ENCODE measurements at places on chromosomes 2 and 18.

GRCh38 chr2:106614511-106615291, 127.5 kb downstream of the CD8B2 start:
- DNase-seq: no peak

GRCh38 chr2:3430172-3430571, 50.7 kb downstream of the TRAPPC12 start:
- no peak for DNase-seq

GRCh38 chr2:10712185-10712809, 9.1 kb upstream of the ATP6V1C2 start:
- no peak for DNase-seq

- DNase-seq: no peak
Observed at GRCh38 chr18:30192216-30192615, 850.3 kb downstream of the DSC3 start.

- DNase-seq: no peak
Observed at GRCh38 chr2:166134252-166135151, 6.7 kb upstream of the SCN1A start.

- no peak for DNase-seq
Observed at GRCh38 chr2:64291181-64291580, 147.0 kb upstream of the PELI1 start.

GRCh38 chr2:67456428-67456827, 59.3 kb downstream of the ETAA1 start:
- DNase-seq: no peak

- no peak for DNase-seq
Observed at GRCh38 chr2:157172866-157173578, 84.5 kb upstream of the GALNT5 start.

GRCh38 chr2:168978461-168978861, 52.7 kb downstream of the ABCB11 start:
- no peak for DNase-seq

DNA sequence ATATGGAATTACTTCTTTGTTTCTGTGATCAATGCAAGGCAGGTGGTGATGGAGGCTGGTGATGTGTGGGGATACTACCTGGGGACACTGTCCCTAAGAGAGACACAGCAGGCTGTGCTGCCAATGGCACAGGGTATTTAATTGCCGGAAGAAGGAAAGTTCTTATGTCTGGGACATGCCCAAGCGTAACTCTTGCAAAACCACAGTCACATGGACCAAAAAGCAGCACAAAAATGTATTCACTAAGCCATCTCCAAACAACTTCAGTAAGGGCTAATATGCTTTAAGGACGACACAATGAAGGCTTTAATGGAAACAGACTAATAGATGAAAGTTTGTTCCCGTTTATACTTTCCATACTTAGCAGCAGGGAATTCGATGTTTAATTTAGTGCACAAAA, 49.7 kb upstream of the AP1S3 start:
- no peak for DNase-seq

GRCh38 chr2:144320491-144320890, 199.4 kb downstream of the ZEB2 start:
- peak; percentile 39 for DNase-seq

DNA sequence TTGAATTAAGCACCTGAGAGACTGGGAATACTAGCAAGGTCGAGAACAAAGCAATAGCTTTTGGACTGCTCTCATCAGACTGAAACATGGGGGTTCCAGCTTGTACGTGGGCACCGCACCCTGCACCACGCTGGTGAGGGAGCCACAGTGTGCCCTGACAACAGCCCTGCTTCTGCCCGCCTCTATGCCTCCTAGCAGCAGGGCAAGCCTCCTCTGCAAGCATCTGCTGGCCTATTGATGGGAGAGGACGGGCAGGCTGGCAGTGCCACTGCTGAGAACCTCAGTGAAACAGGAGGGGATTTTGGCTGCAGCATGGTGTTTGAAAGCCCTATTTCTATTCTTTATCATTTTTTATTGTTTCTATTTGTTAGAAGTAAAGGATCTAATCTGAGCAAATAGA, 146.1 kb upstream of the OTOS start:
- DNase-seq: no peak

DNA sequence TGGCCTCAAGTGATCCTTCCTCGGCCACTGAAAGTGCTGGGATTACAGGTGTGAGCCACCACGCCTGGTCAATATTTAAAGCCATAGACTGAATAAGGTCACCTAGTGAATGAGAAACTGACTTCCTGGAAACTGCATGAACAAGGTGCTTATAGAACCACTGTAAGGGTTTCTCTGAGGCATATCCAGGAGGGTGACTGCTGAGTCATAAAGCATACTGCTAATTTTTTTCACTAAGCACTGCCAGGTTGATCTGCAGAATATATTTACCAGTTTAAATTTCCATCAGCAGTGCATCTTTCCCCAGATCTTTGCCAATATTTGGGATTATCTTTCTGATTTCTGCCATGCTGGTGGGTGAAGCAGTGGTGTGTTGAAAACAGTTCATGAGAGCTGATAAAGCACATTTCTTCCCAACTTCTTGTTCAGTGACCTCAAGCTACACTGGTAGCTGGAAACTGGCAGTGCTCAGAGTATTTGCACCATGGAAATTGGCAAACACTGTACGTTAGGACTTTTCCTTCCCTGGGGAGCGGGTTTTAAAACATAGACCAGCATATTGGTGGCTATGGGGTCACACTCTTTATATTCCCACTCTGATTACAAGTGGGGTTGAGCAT, 4.2 kb upstream of the CLIP4 start:
- DNase-seq: no peak

GRCh38 chr2:100879296-100879695, 59.4 kb downstream of the NPAS2 start:
- DNase-seq: no peak

DNA sequence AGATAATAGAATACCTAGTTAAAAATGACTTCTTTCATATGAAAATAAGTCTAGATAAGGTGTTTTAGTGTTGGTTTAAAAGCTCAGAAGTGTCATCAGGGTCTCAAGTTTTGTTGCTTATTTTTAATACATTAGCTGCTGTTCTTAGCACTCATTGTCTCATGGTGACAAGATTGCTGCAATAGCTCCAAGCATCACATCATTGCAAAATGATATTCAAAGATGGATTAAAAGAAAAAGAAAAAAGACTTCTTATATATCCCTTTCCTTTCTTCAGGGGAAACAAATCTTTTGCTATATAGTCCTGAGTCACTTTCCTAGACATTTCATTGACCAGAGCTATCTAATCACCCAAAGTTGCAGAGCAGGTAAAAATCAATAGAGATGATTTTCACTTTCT, 386.1 kb downstream of the ARHGAP15 start:
- DNase-seq: no peak

GRCh38 chr2:53442783-53443182, 324.8 kb upstream of the CHAC2 start:
- no peak for DNase-seq

GRCh38 chr2:99898336-99899048, 243.9 kb downstream of the AFF3 start:
- DNase-seq: no peak

Data from HS-5 (cell line).